ENCODE measurements at places on chromosomes 7 and 10.

DNA sequence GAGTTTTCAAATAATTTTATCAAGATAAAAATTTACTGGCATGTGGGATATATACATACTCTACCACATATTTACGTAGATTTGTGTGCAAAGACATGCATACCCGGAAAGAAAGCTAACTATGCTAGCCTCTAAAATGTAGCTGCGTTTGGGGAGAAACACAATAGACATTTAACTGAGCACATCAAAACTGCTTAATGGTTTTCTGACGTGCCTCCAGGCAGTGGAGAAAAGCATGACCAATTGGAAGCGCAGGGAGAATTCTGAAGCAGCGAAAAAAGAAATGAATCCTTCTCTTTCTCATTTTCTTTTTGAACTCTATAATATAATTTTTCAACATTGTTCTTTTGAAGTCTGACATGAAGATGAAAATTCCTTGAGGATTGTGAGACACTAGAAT, 60.3 kb upstream of the LYZL1 start:
- no peak for DNase-seq

DNA sequence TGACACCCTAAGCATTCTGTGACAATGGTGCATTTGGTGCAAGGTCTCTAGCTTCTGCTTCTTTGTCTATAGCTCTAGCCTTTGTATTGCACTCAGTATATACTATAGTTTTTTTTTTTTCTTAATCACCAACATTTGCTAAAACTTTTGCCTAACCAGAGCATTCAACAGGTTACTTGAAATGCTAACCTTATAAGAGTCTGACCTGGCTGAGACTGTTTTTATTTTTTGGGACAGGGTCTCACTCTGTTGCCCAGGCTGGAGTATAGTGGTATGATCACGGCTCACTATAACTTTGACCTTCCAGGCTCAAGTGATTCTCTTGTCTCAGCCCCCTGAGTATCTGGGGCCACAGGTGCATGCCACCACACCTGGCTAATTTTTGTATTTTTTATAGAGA, 92.4 kb downstream of the ZNF365 start:
- no peak for DNase-seq

- no peak for DNase-seq
These were observed 121.5 kb downstream of the POLR1F start for GRCh38 chr7:19587291-19587690.

DNA sequence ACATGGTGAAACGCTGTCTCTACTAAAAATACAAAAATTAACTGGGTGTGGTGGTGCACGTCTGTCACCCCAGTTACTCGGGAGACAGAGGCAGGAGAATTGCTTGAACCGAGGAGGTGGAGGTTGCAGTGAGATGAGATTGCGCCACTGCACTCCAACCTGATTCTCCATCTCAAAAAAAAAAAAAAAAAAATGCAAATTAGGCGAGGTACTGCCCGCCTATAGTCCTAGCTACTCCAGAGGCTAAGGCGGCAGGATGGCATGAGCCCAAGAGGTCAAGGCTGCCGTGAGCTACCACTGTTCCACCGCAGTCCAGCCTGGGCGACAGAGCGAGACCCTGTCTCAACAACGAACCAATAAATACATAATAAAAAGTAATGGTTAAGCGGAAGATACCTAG, 1.1 kb upstream of the EIF4H start:
- no peak for DNase-seq

GRCh38 chr7:155198901-155199845, 98.5 kb upstream of the INSIG1 start:
- DNase-seq: no peak

GRCh38 chr10:100306861-100307260, 20.4 kb upstream of the BLOC1S2 start:
- no peak for DNase-seq

GRCh38 chr10:79479283-79479909, 32.9 kb upstream of the EIF5AL1 start:
- DNase-seq: no peak

DNA sequence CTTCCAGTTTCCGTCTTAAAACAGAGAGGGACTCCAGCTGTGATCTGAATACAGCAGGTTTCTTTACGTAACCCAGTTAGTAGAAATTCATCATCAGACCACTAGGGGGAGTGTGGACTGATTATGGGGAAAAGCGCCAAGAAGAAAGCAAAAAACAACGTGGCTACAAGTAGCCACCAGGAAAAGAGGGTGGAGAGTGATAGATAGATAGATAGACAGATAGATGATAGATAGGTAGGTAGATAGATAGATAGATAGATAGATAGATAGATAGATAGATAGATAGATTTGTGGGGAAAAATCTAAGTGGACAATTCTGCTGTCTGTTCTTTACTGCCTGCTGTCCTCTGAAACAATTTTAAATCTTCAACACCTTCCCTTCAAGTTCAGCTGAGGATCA, 12.7 kb upstream of the AKR1B10 start:
- DNase-seq: peak; percentile 2

DNA sequence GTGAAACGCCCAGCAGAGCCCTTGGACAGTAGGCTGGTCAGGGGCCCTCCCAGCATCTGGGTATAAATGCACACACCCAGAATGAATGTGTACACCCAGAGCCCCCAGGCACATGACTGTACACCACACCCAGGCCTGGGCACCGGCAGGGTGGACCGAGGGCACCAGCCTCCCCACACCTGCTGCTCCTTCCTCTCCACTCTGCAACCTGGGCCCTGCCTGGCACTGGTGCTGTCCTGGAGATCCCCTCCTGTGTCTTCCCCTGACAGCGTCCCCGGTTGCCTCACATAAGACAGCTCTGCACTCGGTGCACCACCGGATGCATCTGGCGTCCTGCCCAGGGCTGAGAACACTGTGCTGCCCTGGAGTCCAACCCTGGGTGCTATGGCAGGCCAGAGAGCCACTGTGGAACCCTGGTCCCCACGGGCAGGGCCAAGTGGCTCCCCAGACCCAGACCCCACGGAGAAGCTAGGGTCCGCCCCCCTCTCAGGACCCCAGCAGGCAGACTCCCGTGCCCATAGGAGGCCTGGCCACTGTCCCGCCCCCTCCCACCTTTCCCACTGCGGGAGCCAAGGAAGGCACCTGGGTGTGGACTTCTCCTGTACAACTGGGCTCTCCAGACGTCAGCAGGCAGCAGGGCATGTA, 6.6 kb downstream of the RASGEF1A start:
- DNase-seq: no peak

- no peak for DNase-seq
These were observed 303.2 kb downstream of the EXOC4 start for GRCh38 chr7:133556048-133556447.

DNA sequence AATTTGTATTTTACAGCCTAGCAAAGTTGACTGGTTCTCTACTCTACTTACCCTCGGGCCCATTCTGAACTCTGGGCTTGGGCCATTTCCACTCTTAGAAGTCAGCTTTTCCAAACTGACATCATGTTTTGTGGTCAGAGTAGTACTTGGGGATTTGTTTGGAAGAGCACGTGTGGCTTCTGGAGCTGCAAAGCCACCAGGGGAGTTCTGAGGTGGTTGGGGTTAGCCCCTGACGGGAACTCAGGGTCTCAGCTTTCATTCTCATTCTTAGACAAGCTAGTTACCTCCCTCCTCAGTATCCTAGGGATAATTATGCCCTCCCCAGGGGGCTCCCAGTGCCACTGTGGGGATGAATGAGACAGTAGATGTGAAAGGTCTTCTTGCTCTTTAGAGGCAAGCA, 647.7 kb upstream of the GALNT17 start:
- DNase-seq: no peak

GRCh38 chr10:58701405-58702135, 188.9 kb downstream of the BICC1 start:
- no peak for DNase-seq

- no peak for DNase-seq
These were observed 104.0 kb upstream of the PRR15 start for GRCh38 chr7:29459589-29459988.

- DNase-seq: no peak
These were observed 794.5 kb upstream of the IGFBP3 start for GRCh38 chr7:46715579-46715978.

GRCh38 chr7:134495546-134495945, 31.8 kb upstream of the AKR1B10 start:
- no peak for DNase-seq

- DNase-seq: no peak
These were observed 386.2 kb downstream of the KCNMA1 start for GRCh38 chr10:77251297-77252013.

- DNase-seq: no peak
These were observed 64.9 kb downstream of the CTTNBP2 start for GRCh38 chr7:117808341-117808757.

DNA sequence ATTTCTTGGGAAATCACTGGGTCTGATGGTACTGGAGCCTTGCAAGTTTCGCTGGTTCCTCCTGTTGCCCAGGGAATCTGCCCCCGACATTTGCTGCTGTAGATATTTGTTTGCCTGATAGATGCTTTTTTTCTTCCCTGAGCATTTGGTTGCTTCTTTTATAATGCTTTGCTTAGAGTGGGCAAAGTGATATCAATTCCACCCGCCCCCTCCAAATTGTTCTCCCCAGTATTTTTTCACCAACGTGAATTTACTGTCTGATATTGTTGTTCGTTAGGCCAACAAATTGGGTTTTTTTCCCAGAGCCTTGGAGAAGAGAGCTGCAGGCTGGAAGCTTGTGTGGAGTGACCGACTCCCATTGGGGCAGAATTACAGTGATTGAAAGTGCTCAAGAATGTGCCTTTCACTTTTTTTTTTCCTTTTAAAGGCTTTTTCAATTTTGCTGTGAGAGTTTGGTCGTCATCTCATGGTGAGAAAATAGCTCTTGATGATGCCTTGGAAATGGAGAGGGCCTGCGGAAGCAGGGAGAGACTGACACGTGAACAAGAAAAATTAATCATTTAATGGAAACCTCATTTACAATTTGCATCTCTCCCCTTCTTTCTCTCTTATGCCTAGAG, 2.5 kb downstream of the GRK5 start:
- DNase-seq: no peak

DNA sequence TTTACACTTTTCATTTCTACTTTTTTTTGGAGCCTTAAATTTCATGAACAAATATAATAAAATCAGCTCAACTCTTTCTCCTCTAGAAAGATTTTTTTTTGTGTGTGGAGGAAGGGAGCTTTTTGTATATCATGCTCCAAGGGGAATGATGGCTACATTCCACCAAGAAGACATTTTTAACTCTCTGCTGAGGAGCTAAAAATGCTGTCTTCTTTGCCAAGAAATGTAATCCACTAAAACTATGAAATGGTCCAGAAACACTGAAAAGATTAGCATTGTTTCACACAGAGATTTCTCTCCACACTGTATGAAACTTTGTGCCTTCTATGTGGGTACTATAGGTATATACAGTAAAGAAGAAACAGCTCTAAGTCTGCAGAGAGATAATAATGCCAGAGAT, 74.1 kb upstream of the ANK3 start:
- DNase-seq: no peak

- DNase-seq: no peak
These were observed 10.4 kb downstream of the TNS3 start for GRCh38 chr7:47571331-47572093.

GRCh38 chr10:90224791-90225566, 523.6 kb downstream of the KIF20B start:
- DNase-seq: no peak

- no peak for DNase-seq
These were observed 53.3 kb upstream of the PPIF start for GRCh38 chr10:79293841-79294581.

DNA sequence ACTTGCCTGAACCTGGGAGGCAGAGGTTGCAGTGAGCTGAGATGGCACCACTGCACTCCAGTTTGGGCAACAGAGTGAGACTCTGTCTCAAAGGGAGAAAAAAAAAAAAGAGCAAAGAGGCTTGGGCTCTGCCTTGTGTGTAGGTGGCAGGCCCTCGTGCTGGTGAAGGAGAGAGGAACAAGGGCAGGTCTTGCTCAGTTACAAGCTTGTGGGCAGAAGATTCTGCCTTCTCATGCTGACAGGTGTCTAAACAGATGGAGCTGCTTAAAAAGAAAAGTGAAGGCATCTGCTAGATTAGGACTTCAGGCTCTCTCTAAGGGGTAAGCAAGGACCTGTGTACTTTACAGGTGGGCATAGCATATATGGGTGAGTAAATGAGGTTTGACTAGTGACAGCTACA, 65.5 kb upstream of the TRIM8 start:
- DNase-seq: no peak

GRCh38 chr7:1053002-1053411, 8.7 kb downstream of the GPR146 start:
- DNase-seq: no peak

DNA sequence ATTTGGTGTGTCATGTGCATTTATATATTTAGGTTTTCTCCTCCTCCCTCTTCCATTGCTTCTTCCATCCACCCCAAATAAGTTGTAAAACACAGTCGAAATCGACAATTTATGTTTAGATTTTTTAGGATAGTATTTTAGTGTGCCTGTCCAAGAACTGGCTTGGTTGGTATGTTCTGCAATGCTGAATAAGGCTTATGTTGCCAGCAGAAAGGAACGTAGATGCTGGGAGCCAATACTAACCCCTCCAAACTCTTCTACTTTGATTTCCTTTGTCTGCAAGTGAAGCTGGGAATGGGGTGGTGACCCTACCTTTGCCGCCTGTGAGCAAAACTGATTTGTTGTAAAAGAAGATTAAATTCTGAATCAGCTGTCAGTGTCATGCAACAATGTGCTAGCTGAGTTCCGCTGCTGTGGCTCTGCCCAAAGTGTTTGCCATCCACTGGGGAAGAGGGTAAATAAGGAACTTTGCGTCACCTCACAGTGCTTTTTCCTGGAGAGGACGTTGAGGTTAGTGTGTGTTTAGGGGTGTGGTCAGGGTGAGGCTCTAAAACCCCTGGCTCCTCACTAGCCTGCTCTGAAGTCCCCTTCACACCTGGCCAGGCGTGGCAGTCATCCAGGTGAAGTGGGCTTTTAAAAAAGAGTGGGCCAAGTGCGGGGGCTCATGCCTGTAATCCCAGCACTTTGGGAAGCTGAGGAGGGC, 44.4 kb downstream of the TACC2 start:
- DNase-seq: no peak

- DNase-seq: no peak
These were observed 30.3 kb upstream of the TPK1 start for GRCh38 chr7:144866189-144866588.

GRCh38 chr7:93927585-93927984, 6.0 kb downstream of the GNG11 start:
- DNase-seq: no peak

- no peak for DNase-seq
These were observed 226.5 kb downstream of the RPS24 start for GRCh38 chr10:78260141-78260540.

DNA sequence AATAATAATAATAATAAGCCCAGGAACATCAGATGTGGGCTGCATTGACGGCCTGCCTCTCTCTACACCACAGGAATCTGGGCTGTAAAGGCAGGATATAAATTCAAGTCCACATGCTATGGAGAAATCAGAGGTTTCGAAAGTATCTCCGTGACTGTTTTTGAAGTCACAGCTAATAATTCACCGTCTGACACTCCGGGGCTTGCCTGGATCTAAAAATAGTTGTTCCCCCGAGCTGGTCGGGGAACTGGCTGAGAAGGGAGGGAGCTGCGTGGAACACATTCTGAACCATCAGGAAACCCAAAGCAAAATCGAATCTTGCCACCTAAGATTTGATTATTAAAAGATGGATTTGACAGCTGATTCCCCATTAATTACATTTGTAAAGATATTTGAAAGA, 35.4 kb downstream of the KLF6 start:
- DNase-seq: no peak
